ENCODE measurements at places on chromosomes 1 and 21. TPM values are rescaled to one million over a fixed set of nuclear protein-coding genes. Genes with fewer than 3 reads are reported as not detected.

GPR153 gene
- total RNA-seq: 5.7 TPM

LRRC8D gene
- total RNA-seq: 46.1 TPM

OR6K3 gene
- 0.19 TPM for total RNA-seq

CLEC20A gene
- total RNA-seq: 6.1 TPM

BSND gene
- 0.24 TPM for total RNA-seq

PIGC gene
- 31.3 TPM for total RNA-seq

NID1 gene
- 36.1 TPM for total RNA-seq

FAM229A gene
- total RNA-seq: 194 TPM

SRGAP2B gene
- 12.9 TPM for total RNA-seq

WRAP73 gene
- total RNA-seq: 26.1 TPM

CNR2 gene
- total RNA-seq: 0.08 TPM

PLEKHG5 gene
- 13.7 TPM for total RNA-seq

EDEM3 gene
- 23.5 TPM for total RNA-seq

RAB29 gene
- total RNA-seq: 10.8 TPM

PRXL2B gene
- 20.9 TPM for total RNA-seq

SPRR4 gene
- total RNA-seq: 8.4 TPM

DENND2C gene
- 18.8 TPM for total RNA-seq

PM20D1 gene
- total RNA-seq: 0.71 TPM

ADCY10 gene
- 24.6 TPM for total RNA-seq

CLIC6 gene
- 0.16 TPM for total RNA-seq

UBL4B gene
- total RNA-seq: 34.1 TPM

KRTAP12-2 gene
- not detected for total RNA-seq

NPR1 gene
- 2.5 TPM for total RNA-seq

SERINC2 gene
- total RNA-seq: 21.7 TPM

NBPF1 gene
- total RNA-seq: 75.6 TPM

TCHH gene
- 2.9 TPM for total RNA-seq

CD53 gene
- 9.5 TPM for total RNA-seq

LCE6A gene
- not detected for total RNA-seq

OR10Z1 gene
- not detected for total RNA-seq

OMA1 gene
- 24.7 TPM for total RNA-seq

FCAMR gene
- total RNA-seq: not detected

SLC22A15 gene
- total RNA-seq: 9.4 TPM

TFF2 gene
- total RNA-seq: not detected

PLA2G2D gene
- not detected for total RNA-seq
